Activated T-helper 1 cell treated with anti-CD3 and anti-CD28 coated beads, Interleukin-12 subunit alpha, Interleukin-12 subunit beta, Interleukin-2, Interleukin-4 antibody, amounts not matched to agents 30 ng/mL and 10 ng/mL and 1 ng/mL, durations not matched to agents 14 hours and 24 hours and 36 hours (primary cell): ENCODE measurements at places on chromosomes 3 and 15. TPM values are rescaled to one million over a fixed set of nuclear protein-coding genes. Genes with fewer than 3 reads are reported as not detected.

NRG4 gene
- total RNA-seq, result not detected in 2 replicates

LMAN1L gene
- total RNA-seq, result 0.75 and 0.93 TPM in 2 replicates

CLEC3B gene
- total RNA-seq, result not detected in 2 replicates

GATA2 gene
- total RNA-seq, result 0.18 and 0.22 TPM in 2 replicates

KBTBD13 gene
- not detected in 2 replicates for total RNA-seq

GALK2 gene
- total RNA-seq, result 22.3 and 23.5 TPM in 2 replicates

PGBD4 gene
- 3.9 TPM in 2 replicates for total RNA-seq

SSUH2 gene
- total RNA-seq, result not detected in 2 replicates

SNRPN gene
- total RNA-seq, result 33.6 and 35.4 TPM in 2 replicates

DNA sequence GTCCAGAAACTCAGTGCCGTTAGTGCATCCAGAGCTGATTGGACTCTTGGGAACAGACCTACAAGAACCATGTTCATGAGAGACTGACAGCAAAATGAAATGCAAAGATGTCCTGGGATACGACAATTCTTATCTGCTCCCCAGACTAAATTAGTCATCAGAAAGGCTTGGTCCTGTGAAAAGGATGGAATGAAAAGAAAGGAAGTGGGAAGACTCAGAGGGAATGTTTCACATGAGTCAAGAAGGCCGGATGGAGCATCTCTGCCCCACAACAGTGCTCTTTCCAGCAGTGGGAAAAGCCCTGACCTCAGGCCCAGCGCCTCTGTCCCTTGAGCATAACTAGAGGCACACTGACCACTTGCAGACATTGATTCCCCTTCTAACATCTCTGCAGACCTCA, 39.3 kb upstream of the UACA start:
- no peak for DNase-seq

DNA sequence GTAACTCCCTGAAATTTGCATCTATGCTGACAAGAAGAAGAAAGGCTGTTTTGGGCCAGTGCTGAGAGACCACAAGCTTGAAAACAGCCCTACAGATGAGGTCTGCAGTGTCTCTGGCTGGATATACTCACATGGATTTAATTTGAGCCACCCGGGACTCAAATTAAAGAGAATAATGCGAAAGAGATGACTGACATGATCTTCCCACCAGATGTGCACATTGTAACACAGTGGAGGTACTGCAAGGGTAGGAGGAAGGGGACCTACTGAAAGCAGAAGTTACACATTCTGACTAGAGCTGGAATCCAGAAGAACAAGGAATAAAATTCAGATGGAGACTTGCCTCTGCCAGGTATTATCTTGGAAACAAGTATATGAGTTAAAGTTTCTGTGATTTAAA, 728.3 kb upstream of the SGO1 start:
- no peak for DNase-seq

DNA sequence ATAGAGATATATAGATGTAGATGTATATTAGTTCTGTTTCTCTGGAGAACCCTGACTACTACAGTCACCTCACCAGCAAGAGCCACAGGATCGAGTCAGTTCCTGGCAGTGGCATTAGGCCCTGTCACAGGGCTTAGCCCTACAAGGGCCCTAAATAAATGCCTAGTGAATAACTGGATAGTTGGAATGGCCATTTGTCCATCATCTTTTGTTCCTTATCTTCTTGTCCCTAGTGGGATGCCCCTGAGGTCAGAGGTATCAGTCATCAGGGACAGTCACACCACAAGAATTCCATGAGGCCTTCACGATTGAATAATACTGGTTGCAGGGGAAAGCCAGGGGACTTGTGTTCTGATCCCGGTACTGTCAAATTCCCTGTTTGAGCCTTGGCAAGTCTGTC, 204.9 kb upstream of the PPP2R3A start:
- DNase-seq, result no peak

DNA sequence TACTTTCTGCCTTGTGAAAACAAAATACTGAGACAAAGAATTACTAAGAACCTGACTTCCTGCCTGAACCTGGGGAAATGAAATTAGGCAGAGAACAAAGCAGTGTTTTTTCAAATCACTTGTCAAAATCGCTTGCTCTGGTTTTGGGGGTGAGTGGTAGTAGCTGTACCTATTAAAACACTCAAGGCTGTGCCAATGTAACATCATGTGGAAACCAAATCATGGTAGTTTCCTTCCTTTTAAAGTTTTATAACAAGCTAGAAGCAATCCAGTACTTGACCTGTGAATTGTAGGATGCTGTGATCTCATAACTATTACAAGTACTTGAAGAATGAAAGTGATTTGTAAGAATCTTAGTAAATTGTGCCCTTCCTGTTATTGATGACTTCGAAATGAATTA, 6.7 kb downstream of the CMTM8 start:
- no peak for DNase-seq

GRCh38 chr3:171732756-171733155, 77.5 kb downstream of the PLD1 start:
- DNase-seq, result no peak

DNA sequence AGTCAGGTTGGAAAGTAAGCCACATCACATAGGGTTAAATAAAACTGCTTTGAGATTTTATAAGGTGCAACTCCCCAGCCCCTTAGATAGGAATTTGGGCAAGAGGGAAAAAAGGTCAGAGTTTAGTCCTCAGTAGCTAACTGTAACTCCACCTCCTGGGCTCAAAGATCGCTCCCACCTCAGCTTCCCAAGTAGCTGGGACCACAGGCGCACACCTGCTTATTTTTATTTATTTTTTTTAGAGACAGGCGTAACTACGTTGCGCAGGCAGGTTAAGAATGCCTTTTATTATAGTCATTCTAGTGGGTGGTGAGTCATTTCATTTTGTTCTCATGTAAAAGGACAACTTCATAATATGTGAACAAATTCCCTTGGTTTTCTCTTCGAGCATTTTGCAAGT, 14.7 kb downstream of the TM2D3 start:
- DNase-seq, result no peak

GRCh38 chr3:158845765-158846350, 44.0 kb downstream of the MFSD1 start:
- peak; percentile 9 for DNase-seq
